NCI-H774 (cell line): ENCODE measurements at places on chromosomes 4 and X.

DNA sequence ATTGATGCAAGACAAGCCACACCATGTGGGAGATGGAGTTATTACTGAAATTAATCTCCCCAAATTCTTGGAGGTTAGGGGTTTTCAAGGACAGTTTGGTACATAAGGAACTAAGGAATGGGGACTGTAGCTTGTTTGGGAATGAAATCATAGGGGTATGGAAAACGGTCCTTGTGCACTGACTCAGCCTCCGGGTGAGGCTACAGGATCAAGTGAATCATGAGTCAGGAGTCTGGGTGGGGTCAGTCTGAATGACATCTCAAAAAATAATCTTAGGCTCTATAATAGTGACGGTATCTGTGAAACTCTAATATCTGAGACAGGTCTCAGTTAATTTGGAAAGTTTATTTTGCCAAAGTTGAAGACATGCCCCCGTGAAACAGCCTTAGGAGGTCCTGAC lies 128.5 kb upstream of the CYSLTR1 start:
- no peak for DNase-seq

GRCh38 chr4:169634975-169635374 lies 14.6 kb downstream of the CLCN3 start:
- DNase-seq = no peak

- DNase-seq = no peak
These were observed 100.7 kb downstream of the SYNPO2 start for GRCh38 chr4:118989098-118990080.

- DNase-seq = no peak
These were observed 971.6 kb upstream of the INTU start for GRCh38 chr4:126661194-126661593.

- DNase-seq = no peak
These were observed 528 bp downstream of the FMR1 start for GRCh38 chrX:147912093-147912801.

GRCh38 chrX:153635788-153636668 lies 11.0 kb upstream of the DUSP9 start:
- no peak for DNase-seq

- no peak for DNase-seq
These were observed 53.1 kb downstream of the CXCL1 start for GRCh38 chr4:73922317-73922716.

- DNase-seq = peak; percentile 28
These were observed at the start of gene CCDC160 for GRCh38 chrX:134236626-134237614. Gene CCDC160 (plus strand): TSS chrX:134237182. CDS start chrX:134244801, 7,619 bp downstream.

DNA sequence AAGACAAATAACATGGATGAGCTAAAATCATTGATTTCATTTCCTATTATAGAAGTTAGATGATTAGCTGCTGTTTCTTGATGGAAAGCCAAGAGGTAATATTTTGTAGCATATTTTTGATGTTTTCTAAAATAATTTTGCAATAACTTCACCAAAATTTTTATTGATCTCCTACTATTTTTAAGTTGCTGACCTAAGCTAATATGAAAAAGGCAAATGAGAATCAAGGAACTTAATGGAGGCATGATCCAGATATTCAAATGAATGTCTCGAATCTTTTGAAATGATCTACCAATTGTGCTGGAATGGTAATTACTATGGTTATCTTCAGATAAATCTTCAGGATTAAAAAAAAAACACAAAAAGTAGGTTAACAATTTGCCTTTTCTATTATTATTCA lies 1591.4 kb upstream of the PCDH7 start:
- no peak for DNase-seq

GRCh38 chrX:15855568-15856221 lies 1.1 kb upstream of the AP1S2 start:
- DNase-seq = no peak

DNA sequence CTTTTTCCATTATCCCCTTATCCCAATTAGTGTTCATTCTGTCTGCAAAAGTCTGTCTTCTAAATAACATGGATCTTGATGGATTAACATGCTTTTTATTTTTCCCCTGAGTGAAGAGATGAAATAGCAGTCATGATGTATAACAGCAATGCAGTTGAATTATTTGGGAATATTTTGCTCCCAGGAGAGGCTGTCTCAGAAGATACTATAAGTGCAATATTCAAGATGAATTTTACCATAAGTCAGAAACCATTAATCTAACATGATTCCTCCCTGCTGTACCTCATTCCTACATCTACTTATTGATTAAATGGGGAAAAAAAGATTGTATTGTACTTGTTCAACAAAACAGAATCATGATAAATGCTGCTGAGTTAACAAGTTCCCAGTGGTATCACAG lies 233.2 kb upstream of the KCNIP4 start:
- DNase-seq = no peak

- peak; percentile 94 for DNase-seq
These were observed 134.5 kb upstream of the KLF3 start for GRCh38 chr4:38529189-38530115.

GRCh38 chrX:128436397-128437103 lies 384.3 kb upstream of the ACTRT1 start:
- peak; percentile 24 for DNase-seq

- DNase-seq = no peak
These were observed 6.1 kb downstream of the APLN start for GRCh38 chrX:129648514-129649267.

DNA sequence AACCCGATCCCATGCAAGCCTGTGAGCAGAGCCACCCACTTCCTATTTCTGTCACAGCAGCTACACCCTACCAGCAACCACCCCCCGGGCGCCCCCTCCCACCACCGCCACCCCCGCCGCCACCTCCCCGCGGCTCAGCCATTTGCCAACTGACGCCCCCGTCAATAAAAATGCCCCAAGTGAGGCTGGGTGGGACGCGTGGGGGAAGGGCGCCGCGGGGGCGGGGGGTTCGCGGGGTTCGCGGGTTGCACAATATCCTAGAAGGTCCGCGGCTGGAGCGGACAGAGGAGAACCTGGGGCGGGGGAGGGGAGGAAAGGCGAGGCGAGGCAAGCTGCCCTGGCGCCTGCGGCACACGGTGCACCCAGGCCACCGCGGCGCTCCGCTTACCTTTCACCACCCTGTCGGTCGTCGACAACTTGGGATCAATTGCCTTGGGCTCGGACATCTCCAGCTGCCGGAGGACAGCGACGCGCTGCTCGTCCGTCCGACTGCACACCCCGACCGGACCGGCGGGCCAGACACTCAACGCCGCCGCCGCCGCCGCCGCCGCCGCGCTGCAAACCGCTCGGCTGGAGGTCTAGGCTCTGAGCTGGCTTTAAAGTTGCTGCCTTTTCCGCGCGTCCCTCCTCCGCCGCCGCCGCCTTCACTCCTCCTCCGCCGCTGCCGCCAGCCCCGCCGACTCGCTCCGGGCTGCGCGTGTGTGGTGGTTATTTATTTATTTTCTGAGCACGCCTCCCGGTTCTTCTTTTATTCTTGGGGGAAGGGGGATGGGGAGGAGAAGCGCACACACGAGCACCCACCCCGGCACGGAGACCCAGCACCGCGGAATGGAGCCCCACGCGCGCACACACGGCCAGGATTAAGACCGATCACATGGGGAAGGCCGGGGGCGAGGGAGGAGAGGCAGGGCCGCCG lies 717 bp downstream of the PPP3CA start:
- DNase-seq = no peak

- no peak for DNase-seq
These were observed 318.7 kb downstream of the PCDH18 start for GRCh38 chr4:137213372-137214173.

DNA sequence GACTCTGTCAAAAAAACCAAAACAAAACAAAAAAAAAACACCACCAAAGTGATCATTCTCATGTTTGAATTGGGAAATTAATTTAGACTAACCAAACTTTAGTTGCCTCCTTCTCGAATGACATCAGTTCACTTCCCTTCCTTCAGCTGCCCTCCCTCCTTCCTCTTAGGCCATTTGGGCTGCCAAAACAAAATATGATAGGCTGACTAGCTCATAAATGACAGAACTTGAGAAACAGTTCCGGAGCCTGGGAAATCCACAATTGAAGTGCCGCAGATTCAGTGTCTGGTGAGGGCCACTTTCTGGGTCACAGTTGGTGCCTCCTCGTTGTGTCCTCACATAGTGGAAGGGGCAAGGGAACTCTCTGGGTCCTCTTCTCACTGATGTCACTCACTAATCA lies 16.1 kb upstream of the WAS start:
- no peak for DNase-seq

DNA sequence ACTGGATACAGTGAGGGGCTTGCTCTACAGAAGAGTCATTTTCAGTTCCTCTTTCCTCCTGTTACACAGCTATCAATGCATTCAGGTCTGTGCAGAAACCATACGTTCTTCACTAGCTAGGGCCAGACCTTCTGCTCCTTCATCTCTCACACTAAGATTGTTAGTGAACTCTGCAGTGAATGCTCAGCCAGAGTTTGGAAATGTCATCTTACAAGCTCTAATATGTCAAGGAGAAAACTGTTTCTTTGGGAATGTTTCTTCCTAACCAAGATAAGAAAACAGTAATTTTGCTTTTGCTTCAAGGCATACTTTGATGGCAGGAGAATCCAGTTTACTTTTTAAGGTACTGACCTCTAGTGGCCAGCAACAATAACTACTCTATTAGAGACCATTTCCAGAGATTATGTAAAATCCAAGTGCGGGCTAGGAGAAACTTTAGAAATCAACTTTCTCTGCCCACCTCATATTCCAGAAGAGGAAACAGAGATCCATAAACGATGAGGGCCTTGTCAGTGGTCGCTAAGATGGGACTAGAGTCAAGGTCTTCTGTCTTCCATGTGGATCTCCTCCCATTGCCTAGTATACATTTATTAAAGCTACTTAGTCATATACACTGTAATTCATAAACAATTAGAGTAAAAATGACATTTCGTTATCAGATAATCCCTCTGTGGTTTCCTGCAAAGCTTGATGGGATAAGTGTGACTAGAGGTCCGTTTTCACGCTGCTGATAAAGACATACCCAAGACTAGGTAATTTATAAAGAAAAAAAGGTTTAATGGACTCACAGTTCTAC lies 12.1 kb upstream of the CC2D2A start:
- DNase-seq = no peak

- DNase-seq = no peak
These were observed 739.6 kb upstream of the SLIT2 start for GRCh38 chr4:19512086-19512485.

GRCh38 chr4:39256436-39256835 lies 74.1 kb downstream of the WDR19 start:
- DNase-seq = no peak

DNA sequence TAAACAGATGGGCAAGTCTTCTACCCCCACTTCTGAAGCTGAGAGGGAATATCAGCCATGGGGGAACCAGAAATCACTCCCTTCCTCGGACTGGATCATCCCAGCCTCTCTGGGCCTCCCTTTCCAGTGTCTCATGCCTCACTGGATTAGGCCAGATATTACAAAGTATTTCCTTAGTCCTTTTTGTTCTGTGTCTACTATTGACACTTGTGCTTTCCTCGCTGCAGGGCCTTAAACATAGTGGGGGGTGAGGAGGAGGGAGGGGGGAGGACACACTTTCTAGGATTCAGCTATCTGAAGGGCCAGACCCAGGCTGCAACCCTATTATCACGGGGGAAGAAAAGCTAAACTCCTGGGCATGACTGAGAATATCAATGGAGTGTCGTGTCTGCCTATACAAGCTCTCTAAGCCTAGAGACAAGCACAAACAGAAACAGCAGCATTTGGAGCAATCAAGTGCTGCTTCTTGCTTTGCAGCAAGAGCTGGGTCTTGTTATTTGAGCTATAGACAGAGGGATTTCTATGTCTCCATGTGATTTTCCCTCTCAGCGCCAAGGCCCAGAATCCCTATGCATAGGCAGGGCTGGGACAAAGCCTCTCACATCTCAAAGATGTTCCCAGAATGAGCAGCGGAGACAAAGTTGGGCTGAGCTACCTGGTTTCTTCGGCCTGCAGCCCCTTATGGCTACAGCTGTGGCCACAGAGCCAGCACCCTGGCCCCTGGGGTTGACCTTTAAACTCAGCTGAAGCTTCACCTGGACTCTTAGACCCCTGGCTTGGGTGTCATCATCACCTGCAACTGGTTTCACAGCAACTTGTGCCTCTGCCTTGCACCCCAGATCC lies 20.2 kb downstream of the PJA1 start:
- DNase-seq = no peak

- DNase-seq = peak; percentile 11
These were observed 65.9 kb downstream of the EFNB1 start for GRCh38 chrX:68894513-68895340.

- DNase-seq = no peak
These were observed 552.7 kb upstream of the SLIT2 start for GRCh38 chr4:19698961-19699360.

DNA sequence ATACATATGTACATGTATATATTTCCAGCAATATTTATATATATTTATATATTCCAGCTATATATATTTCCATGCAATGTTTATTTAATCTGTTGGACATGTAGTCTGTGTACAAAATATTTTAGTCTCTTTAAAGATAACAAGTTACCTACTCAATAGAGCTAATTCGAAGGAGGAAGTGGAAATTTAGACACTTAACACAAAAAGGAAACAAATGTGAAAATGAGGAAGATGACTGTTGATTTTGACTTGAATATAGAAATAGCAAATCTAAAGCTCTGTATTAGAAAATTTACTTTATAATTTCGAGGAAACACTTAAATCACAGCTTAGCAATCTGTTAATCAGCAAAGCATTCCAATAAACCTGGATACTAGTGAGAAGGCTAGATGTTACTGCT lies 1064.4 kb downstream of the PCDH7 start:
- no peak for DNase-seq

GRCh38 chr4:145840162-145840768 lies 98.4 kb downstream of the ZNF827 start:
- DNase-seq = peak; percentile 6

DNA sequence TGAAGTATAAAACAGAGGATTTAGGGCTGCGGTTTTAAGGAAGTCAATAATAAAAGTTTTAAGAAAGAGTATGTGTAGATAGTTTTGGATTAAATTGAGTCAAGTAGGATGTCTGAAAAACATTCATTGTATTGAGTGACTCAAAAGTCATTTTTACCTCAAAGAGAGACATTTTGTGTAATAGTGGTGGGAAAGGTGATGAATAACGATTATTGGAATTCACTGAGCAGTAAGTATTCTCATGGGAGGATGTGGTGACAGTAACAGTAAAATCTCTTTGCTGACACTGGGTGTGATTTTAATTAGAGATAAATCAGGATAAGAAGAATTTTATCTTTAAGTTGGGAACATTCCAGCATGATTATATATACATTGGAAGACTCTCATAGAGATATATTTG lies 233.6 kb downstream of the PDHA2 start:
- no peak for DNase-seq

DNA sequence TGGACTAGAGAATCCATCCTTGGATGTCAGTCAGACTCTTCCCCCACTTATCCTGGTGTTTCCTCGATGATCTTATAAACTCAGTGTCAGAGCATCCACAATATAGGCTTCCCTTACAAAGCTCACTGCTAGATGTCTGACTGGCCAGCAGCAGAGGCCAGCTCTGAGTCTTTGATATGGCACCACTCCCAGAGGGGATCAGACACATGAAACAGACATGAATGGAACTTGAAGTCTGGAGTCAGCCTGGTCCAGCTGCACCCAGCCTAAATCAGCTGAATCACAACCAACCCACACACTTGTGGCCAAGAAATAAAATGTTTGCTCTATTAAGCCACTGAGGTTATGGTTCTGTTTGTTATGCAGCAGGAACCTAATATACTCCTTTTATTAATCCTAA lies 129.6 kb upstream of the MED14 start:
- no peak for DNase-seq

GRCh38 chrX:124211312-124211942 lies 121.0 kb upstream of the TEX13D start:
- peak; percentile 29 for DNase-seq
